ENCODE measurements at places on chromosomes 1 and 21.
A peak's percentile ranks its signal among the peaks of the same experiment; 100 is the strongest.

GRCh38 chr1:1173793-1174415 is at the start of gene TTLL10:
Gene TTLL10, plus strand, starts transcription at chr1:1173880. Its CDS starts 5,336 bp downstream, at chr1:1179216.
- DNase-seq, result no peak

- DNase-seq, result peak; percentile 89
Measured at GRCh38 chr1:212857992-212858460, at the start of gene FLVCR1. Gene FLVCR1, plus strand, starts transcription at chr1:212858275. Its CDS starts 178 bp downstream, at chr1:212858453.

DNA sequence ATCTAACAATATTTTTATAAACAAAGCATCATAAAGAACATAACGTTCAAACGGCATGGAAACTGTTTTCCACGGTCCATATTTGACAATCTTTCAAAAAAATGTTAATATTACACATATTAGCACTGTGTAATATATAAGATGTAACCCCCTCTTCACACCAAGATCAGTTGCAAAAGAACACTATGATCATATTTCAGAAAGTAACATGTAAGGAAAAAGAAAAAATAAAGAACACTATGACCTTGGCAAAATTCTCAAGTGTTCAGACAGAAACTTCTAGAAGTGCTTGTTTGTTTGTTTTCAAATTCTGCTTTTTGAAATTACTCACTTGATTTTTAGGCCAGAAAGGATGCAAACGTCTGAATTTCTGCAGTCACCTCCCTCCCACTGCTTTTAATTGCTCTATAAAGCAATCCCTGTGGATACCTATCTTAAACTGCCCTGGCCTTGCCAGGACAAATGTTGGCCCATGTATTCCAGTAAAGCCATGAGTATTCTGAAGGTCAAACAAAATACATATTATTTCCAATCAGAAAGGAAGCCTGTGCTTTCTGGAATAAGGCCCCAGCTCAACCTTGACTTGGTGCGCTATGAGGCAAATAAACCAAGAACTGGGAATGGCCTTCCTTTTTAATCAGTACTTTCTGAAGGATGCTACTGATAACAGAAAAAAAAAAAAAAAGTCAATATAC is 68.6 kb downstream of the TGFBR3 start:
- DNase-seq, result no peak

- DNase-seq, result no peak
Measured at GRCh38 chr1:171954361-171954760, 113.1 kb downstream of the DNM3 start.

DNA sequence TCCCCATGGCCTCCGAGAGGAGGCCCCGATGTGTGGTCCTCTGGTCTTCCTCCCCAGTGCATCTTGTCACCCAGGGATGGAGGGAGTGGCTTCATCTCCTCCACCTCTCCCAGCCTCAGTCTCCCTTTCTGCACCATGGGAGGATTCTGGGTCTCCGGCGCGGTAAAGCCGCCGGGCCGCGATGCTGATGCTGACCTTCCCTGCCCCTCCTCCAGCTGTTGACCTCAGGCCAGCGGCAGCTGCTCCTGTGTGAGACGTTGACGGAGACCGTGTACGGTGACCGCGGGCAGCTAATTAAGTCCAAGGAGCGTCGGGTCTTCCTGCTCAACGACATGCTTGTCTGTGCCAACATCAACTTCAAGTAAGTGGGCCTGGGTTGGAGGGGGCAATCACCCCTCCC is 92.6 kb downstream of the ARHGEF10L start:
- DNase-seq, result no peak

- DNase-seq, result no peak
Measured at GRCh38 chr1:240351690-240352089, 260.0 kb downstream of the FMN2 start.

DNA sequence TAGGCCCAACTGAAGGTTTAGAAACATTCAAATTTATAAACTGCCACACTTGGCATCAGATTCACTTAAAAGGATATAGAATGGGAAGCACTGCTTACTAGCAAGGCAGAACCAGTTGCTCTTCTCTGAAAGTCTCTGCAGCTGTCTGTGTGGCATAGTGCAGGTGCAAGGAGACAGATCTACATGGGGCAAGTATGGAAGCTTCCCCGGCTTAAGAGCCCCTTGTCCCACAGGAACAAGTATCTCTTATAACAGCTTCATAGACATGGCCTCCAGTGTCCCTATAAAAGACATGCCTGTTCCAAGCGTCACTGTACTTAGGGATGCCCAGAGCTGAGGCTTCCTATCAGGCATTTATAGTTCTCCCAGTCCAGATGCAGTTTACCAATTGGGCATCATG is 26.5 kb downstream of the ZBTB8B start:
- DNase-seq, result no peak

DNA sequence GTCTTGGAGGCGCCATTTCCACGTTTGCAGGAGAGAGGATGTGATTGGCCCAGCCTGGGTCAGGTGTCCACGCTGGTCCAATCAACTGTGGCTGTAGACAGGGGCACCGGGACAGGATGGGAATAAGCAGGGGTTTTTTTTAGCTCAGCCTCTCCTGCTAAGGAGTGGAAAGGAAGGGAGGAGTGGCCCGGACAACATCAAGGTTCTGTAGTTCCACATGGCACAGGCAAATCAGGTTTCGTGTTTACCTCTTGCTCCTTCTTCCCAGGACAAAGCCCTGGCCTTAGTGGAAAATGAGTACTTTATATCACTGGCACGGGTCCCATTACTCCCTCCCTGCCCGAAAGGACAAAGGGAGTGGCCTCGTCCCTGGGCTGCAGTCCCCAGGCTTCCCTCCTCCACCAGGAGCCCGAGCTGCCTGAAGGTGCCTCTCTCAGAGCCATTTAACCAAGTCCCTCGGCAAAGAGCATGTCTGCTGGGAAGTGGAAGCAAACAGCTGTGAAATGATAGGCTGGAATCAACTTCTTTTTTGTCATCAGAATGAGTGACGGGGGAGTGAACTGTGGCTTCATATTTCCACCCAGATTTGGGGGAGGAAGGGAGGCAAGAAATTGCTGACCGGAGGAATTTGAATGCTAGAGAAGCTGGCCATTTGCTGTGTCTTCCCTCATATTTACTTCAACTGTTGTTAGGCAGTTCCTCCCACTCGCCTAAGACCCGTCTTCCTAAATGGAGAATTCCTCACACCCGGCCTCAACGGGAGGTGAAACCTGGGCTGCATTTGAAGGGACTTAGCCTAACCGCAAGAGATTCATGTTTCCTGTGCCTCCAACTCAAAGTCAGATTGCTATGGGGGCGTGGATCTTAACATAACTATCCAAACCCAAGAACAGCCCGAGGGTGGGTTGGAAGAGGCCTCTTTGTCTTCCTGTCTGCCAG is 84.9 kb upstream of the SLC44A3 start:
- DNase-seq, result no peak

DNA sequence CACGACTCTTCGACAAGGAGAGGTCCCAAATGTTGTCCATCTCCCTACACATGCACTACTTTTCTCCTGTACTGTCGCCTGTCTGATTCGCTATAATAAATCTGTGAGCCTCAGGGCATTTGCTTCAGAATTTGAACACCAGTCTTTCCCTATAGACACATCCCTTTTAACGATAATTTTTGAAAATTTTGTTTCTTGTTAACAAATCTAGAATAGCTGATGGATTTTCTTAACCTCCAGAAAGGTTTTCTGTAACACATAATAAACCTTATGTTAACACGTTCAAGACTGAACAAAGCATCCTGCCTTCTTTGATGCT is 704 bp downstream of the CAPZA1 start:
- DNase-seq, result no peak

GRCh38 chr1:93552741-93553455 is 105.0 kb downstream of the FNBP1L start:
- DNase-seq, result no peak

GRCh38 chr1:70899735-70900134 is 147.9 kb downstream of the PTGER3 start:
- no peak for DNase-seq

DNA sequence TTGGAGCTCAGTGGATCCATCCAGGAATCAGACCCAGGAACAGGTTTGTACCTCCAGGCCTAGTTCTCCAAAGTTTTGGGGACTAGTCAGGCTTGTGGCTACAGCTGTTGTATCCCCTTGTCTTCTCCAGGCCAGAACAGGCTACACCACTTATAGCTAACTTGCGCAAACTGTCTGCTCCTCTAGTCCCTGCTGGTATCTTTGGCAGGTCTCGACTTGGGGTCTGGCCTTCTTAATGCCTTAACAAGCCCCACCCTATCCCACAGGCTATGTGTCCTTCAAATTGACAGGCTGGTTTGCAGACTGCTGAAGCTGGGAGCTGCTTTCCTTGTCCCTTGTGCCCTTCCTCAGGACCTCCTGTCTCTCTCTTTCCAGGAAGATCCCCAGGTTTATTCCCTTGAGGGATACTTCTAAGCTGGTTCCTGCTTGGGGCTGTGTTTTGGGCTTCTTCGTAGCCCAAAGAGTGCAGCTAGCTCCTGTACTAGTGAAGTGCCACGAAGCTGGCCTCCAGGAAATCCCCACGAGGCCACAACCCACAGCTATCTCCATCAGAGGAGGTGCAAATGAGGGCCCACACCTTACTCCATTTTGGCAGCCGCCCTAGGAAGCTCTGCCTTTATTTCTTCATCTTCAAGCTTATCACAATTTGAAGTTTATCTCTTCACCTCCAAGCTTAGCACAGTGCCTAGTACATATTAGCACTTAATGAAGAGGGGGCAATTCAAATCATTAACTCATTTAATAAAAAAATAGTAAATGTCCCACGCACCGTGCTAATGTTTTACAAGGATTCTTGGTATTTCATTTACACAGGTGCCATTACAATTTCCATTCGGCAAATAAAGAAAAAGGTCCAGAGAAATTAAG is 683 bp upstream of the DMAP1 start:
- DNase-seq, result no peak

DNA sequence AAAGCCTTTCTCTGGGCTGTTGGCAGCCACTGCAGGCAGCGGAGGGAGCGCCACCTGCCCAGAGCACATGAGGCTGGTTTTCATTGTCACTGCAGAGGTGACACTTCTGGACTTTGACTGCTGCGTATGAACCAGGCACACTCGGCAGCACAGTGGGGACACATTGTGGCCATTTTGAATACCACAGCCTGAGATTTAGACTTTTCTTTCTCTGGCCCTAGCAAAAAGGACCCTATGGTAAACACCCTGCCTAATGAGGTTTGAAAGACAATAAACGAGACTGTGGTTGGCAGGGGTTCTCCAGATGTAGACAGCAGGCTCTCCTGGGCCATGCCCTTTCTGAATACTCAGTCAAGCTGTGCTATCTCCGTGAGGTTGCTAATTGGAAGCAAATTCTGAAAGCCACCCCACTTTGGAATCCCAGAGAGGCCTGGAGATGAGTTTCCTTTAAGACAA is 12.0 kb upstream of the KCNE2 start:
- no peak for DNase-seq

DNA sequence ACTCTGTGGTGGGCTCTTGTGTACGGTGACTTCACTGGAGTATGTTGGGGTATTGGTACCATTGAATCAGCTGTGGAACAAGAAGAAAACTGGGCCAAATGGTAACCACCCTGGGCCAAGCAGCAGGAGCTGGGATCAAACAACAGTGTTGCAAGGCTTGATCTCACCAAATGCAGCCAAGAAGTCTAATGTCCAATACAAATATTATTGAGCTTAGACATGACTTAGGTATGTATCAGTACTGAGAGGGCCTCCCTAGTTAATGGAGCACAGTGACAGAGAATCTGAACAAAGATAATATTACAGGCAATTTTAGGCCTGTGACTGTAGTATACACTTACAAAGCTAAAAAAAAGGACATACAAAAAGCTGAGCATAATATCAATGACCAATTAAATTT is 604.8 kb downstream of the PLA2G4A start:
- no peak for DNase-seq

GRCh38 chr1:170789063-170789462 is 125.1 kb downstream of the PRRX1 start:
- DNase-seq, result no peak
